CD4-positive, alpha-beta T cell treated with Interleukin-6 at 100 ng/mL for 8 hours (primary cell): ENCODE measurements at places on chromosomes 16 and 17.

- no peak for DNase-seq
Observed at GRCh38 chr17:31269578-31269983, 27.5 kb downstream of the OMG start.

- DNase-seq, result no peak
Observed at GRCh38 chr16:19375561-19376158, 42.0 kb upstream of the TMC5 start.

- DNase-seq, result no peak
Observed at GRCh38 chr17:8468980-8469379, 33.3 kb downstream of the NDEL1 start.

- DNase-seq, result no peak
Observed at GRCh38 chr16:1075546-1075945, 3.0 kb downstream of the SSTR5 start.

GRCh38 chr16:14427371-14427948 lies 202.6 kb downstream of the PARN start:
- no peak for DNase-seq

DNA sequence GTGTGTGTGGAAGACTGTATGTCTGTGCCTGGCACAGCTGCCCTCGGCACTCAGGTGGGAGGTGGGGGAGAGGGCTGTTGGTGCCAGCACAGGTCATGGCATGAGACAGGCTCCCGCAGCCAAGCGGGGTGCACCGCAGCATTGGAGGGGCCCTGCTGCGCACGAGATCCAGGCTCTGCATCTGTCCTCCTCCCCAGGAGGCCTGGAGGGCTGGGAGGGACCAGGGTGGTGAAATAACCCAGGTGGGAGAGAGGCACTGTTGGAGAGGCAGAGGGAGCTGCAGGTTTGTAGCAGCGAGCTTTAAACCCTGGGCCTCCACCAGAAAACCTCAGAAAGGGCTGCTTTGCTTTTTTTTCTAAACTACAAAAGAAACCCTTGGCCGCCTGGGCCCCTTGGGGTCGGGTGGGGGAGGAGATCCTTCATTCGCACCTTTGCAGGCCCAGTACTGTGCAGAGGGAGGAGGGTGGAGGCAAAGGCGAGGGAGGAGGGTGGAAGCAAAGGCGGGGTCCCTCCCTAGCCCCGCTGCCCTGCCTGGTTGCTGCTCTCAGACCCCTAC lies 241.7 kb downstream of the SEC14L1 start:
- peak; percentile 75 for DNase-seq

GRCh38 chr17:76532072-76532651 lies 5.3 kb downstream of the CYGB start:
- DNase-seq, result no peak

- DNase-seq, result no peak
Observed at GRCh38 chr17:55264278-55264644, 499 bp upstream of the HLF start.

DNA sequence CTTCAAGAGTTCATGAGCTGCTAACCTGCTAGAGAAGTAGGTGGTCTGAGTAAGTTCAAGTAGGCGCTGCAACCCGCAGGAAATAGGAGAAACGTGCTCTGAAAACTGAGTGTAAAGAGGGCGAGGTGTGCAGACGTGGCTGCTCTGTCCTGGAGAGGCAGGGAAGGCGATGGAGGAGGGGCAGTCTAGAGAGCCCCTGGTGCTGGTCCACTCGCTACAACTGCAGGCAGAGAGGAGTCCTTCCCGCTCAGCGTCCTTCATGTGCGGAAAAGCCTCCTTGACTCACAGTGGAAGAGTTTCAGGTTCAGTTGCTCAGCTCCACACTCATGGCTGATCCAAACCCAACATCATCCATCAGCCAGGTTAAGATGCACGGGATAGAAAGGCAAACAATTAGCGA lies 12.1 kb downstream of the ABCA3 start:
- no peak for DNase-seq

- no peak for DNase-seq
Observed at GRCh38 chr17:78406920-78407319, 28.5 kb downstream of the PGS1 start.
